ENCODE measurements at places on chromosomes 1 and 21.

DNA sequence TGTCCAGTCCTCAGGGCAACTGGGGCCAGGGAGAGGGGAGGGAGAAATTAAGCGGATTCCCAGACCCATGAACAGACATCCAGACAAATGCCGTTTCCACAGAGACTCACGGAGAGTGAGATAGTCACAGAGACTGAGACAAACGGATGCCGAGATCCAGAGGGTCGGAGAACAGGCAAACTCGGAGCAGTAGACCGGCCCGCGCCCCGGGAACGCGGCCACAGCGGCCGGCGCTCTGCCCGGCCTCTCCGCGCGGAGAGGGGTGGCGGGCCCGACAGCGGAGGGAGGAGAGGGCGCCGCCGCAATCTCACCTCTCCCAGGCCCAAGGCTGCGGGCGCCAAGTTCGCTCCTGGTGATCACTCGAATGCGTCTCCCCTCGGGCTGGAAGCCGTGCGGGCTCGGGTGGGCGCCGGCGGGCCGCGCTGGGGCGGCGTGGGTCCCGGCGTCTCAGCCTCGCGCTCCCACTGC lies 831 bp upstream of the FOXD2 start:
- peaks cover 17% of the 10 kb centered on the region for H3K4me1 ChIP-seq
- peak overlapping the region; percentile 76 for H3K4me3 ChIP-seq
- H3K27ac ChIP-seq = peak overlapping the region; percentile 78
- H3K36me3 ChIP-seq = no peaks in the 10 kb centered on the region

DNA sequence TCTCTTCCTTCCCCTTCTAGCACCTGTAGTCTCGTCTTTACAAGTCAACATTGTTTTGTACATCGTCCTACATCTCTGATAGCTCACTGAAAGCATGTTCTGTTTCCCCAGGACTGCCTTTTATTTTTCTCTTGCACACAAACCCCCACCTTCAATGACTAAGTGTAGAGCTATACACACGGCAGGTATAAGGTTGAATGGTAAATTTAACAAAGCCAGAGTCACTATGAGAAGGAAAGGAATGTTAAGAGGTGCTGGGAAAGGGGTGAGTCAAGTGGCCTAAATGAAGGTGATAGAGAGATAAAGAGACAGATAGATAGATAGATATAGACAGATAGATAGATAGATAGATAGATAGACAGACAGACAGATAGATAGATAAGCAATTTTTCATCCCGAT lies 134.3 kb upstream of the ATP1B1 start:
- peaks cover 12% of the 10 kb centered on the region for H3K4me1 ChIP-seq
- no peaks in the 10 kb centered on the region for H3K36me3 ChIP-seq
- H3K27ac ChIP-seq = no peak overlapping the region
- H3K4me3 ChIP-seq = no peak overlapping the region
- no peaks in the 10 kb centered on the region for H3K27me3 ChIP-seq

DNA sequence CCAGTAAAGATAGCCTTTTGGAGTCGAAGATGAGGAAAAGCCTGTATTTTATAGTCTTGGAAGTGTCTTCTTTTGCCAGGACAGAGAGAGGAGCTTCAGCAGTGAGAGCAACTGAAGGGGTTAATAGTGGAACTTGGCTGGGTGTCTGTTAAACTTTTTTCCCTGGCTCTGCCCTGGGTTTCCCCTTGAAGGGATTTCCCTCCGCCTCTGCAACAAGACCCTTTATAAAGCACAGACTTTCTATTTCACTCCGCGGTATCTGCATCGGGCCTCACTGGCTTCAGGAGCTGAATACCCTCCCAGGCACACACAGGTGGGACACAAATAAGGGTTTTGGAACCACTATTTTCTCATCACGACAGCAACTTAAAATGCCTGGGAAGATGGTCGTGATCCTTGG lies at the start of gene VCAM1:
TSS of gene VCAM1 (plus strand) at position 253 of the 400 bp plus-strand sequence. CDS start at position 372, 119 bp downstream.
- H3K27me3 ChIP-seq = no peaks in the 10 kb centered on the region
- H3K4me1 ChIP-seq = peaks cover 6% of the 10 kb centered on the region
- H3K36me3 ChIP-seq = no peaks in the 10 kb centered on the region
- H3K27ac ChIP-seq = no peak within 1 kb of the TSS
- H3K4me3 ChIP-seq = peak within 1 kb of the TSS; percentile 2
- no peak for DNase-seq

GRCh38 chr1:113745425-113745824 lies 13.9 kb downstream of the PHTF1 start:
- no peak overlapping the region for H3K4me3 ChIP-seq
- H3K4me1 ChIP-seq = no peaks in the 10 kb centered on the region
- no peaks in the 10 kb centered on the region for H3K36me3 ChIP-seq
- H3K27me3 ChIP-seq = no peaks in the 10 kb centered on the region

GRCh38 chr1:114648503-114648902 lies 21.3 kb downstream of the DENND2C start:
- H3K36me3 ChIP-seq = no peaks in the 10 kb centered on the region
- no peaks in the 10 kb centered on the region for H3K4me1 ChIP-seq
- no peak overlapping the region for H3K27ac ChIP-seq
- H3K27me3 ChIP-seq = no peaks in the 10 kb centered on the region

DNA sequence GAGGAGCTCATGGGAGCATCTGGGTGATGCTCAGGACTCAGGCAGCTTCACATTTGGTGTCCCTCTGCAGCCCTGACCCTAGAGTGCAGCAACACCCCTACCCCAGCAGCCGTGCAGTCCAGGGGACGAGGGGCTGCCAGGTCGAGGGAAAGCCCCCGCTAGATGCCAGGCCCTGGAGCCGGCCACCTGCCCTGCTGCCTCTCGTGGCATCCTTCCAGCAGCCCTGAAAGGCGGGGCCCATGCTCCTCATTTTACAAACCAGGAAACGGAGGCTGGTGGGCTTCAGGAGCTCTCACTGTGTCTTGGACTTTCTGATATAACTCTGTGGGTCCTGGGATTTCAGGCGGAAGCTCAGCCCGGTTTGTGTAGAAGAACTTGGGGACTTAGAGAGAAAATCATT lies 120.5 kb upstream of the WNT4 start:
- H3K36me3 ChIP-seq = no peaks in the 10 kb centered on the region
- peaks cover 14% of the 10 kb centered on the region for H3K27me3 ChIP-seq
- no peak for DNase-seq
- H3K4me1 ChIP-seq = no peaks in the 10 kb centered on the region

DNA sequence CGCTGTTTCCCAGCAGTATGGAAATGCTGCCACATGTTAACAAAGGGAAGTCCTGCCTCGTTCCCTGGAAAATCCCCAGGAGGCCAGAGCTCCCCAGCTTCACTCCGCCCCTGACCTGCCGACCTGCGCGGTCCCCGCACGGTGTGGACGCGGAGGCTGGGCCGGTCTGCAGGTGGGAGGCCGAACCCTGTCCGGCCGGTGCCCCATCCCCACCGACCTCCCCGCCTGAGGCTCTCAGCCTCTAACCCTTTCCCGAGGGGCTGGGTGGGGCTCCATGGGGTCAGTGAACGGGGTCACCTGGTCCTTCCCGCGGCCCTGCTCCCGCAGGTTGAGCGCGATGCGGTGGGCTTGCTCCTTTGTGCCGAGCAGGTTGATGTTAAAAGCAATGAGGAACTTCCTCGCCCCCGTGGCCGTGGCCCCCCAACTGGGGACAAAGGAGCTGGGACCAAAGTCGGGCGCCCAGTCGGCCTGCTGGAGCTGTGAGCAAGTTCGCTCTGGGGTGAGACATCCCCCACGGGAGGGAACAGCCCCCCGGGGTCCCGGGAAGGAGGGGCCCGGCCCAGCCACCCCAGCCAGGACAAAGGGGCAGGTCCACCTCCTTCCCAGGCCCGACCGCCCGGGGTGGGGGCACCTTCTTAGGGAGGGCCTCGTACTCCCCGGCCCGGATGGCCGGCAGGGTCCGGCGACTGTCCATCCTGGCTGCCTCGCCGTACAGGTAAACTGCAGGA lies 4.0 kb downstream of the FTCD start:
- H3K36me3 ChIP-seq = no peaks in the 10 kb centered on the region
- H3K4me3 ChIP-seq = no peak overlapping the region
- H3K4me1 ChIP-seq = peaks cover 10% of the 10 kb centered on the region
- DNase-seq = peak; percentile 5
- H3K27ac ChIP-seq = no peak overlapping the region

Measured in gastrocnemius medialis (tissue), 4 donors.